Activated naive CD8-positive, alpha-beta T cell treated with anti-CD3 and anti-CD28 coated beads for 36 hours (primary cell): ENCODE measurements at places on chromosomes 5 and 9. TPM values are rescaled to one million over a fixed set of nuclear protein-coding genes. Genes with fewer than 3 reads are reported as not detected.

Gene MYOZ3
- 0.16 TPM for total RNA-seq

Gene HMMR
- 85.0 TPM for total RNA-seq

Gene ENC1
- 0.52 TPM for total RNA-seq

Gene ECM2
- total RNA-seq, result not detected

Gene CTXN3
- total RNA-seq, result not detected

DNA sequence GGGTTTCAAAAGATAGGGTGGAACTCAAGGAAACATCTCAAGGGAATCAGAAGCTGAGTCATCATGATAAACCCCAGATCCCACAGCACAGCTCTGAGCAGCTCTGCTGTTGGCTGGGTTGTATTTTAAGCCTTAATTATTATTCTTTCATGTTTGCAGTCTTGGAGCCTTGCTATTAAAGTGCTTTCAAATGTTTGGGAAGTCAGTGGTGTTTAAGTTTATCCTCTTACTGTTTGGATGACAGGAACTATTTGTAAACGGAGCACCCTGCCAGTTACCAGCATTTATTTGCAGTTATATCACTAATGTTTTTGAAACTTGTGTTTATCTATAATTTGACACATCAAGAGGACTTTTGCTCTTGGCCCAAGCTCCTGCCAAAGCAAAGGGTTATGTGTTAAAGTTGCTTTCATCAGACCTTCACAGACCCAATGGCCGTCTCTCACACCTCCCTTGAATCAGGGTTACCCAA is 141.1 kb upstream of the SPDL1 start:
- no peaks in the 10 kb centered on the region for H3K36me3 ChIP-seq
- DNase-seq, result no peak
- peaks cover 7% of the 10 kb centered on the region for H3K27me3 ChIP-seq
- no peak overlapping the region for H3K27ac ChIP-seq

GRCh38 chr9:8750639-8751051 is 951.1 kb upstream of the DMAC1 start:
- no peaks in the 10 kb centered on the region for H3K4me1 ChIP-seq
- no peak for DNase-seq
- H3K27ac ChIP-seq, result no peak overlapping the region
- no peaks in the 10 kb centered on the region for H3K36me3 ChIP-seq
- no peak overlapping the region for H3K4me3 ChIP-seq
- H3K27me3 ChIP-seq, result no peaks in the 10 kb centered on the region

DNA sequence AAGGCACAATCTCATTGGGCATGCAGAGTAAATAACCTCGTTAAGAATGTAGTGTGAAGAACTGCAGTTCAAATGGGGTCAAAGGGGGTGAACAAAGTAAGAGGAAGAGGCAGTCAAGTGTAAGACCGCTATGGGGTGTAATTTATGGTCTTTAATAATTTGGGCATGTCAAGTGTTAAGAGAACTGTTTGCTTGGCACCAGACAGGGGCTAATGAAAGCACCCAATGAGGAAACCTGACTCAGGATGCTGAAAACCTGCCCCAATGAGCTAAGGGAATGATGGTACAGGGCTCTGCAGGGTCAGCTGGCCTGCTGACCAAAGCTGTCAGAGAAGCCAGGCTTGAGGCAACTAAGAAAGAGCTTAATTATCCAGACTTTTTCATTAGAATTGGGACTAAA is 368.1 kb downstream of the DTWD2 start:
- no peaks in the 10 kb centered on the region for H3K36me3 ChIP-seq
- H3K4me3 ChIP-seq, result no peak overlapping the region
- H3K27me3 ChIP-seq, result no peaks in the 10 kb centered on the region
- no peaks in the 10 kb centered on the region for H3K4me1 ChIP-seq
- no peak for DNase-seq

GRCh38 chr5:160441311-160441781 is 19.7 kb downstream of the PTTG1 start:
- DNase-seq, result no peak
- peaks cover 7% of the 10 kb centered on the region for H3K36me3 ChIP-seq
- H3K27ac ChIP-seq, result peak overlapping the region; percentile 69
- no peaks in the 10 kb centered on the region for H3K27me3 ChIP-seq
- H3K4me1 ChIP-seq, result peaks cover 66% of the 10 kb centered on the region
- no peak overlapping the region for H3K4me3 ChIP-seq

GRCh38 chr9:121220996-121221663 is 19.5 kb upstream of the RAB14 start:
- peaks cover 3% of the 10 kb centered on the region for H3K36me3 ChIP-seq
- H3K27ac ChIP-seq, result no peak overlapping the region
- peaks cover 3% of the 10 kb centered on the region for H3K4me1 ChIP-seq
- no peak for DNase-seq
- H3K4me3 ChIP-seq, result no peak overlapping the region
- H3K27me3 ChIP-seq, result no peaks in the 10 kb centered on the region

GRCh38 chr5:177336112-177336511 is 15.4 kb downstream of the LMAN2 start:
- no peaks in the 10 kb centered on the region for H3K27me3 ChIP-seq
- no peak overlapping the region for H3K4me3 ChIP-seq
- H3K27ac ChIP-seq, result no peak overlapping the region
- H3K4me1 ChIP-seq, result peaks cover 2% of the 10 kb centered on the region
- peak; percentile 46 for DNase-seq
- peaks cover 28% of the 10 kb centered on the region for H3K36me3 ChIP-seq

GRCh38 chr5:66704790-66705425 is 108.7 kb downstream of the MAST4 start:
- no peak overlapping the region for H3K4me3 ChIP-seq
- peaks cover 12% of the 10 kb centered on the region for H3K4me1 ChIP-seq
- H3K36me3 ChIP-seq, result no peaks in the 10 kb centered on the region
- no peak for DNase-seq

DNA sequence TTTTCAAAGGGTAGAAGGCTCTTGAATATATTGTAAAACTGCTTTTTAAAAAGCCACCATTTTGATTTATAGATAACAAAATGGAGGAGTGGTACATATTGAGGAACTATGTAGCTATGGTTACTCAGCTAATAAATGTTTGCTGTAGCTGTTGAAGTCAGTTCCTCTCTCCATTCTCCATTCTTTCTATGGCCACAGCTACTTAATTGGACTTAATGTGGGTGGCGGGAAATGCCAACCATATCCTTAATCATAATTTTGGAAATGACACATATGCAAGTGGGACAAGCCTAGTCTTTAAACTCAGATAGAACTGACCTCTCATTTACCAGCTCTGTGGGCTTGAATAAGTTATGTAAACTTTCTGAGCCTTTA is 10.6 kb downstream of the CDKN2A start:
- no peak overlapping the region for H3K4me3 ChIP-seq
- no peak overlapping the region for H3K27ac ChIP-seq
- peaks cover 94% of the 10 kb centered on the region for H3K27me3 ChIP-seq
- H3K4me1 ChIP-seq, result peaks cover 2% of the 10 kb centered on the region
- DNase-seq, result no peak

DNA sequence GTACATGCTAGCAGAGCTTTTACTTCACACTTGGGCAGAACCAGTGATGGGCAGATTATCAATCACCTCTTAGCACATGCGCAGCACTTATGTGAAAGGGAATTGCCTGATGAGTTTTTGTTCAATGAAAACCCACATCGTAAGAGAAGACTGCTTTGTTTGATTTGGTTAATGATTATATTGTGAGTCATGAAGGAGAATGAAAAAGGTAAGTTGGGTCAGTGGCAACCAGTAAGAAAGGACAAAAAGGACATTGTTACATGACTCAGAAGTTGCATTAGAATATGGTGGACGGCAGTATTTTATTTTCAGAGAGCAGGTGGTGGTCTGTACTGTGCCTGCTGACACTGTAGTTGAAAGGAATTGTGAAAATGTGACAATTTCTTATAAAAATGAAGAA is 127.4 kb downstream of the AOPEP start:
- H3K4me1 ChIP-seq, result peaks cover 2% of the 10 kb centered on the region
- peaks cover 8% of the 10 kb centered on the region for H3K36me3 ChIP-seq
- no peak for DNase-seq
- H3K4me3 ChIP-seq, result no peak overlapping the region
- H3K27me3 ChIP-seq, result no peaks in the 10 kb centered on the region
- H3K27ac ChIP-seq, result no peak overlapping the region

- H3K4me1 ChIP-seq, result no peaks in the 10 kb centered on the region
- peaks cover 5% of the 10 kb centered on the region for H3K27me3 ChIP-seq
- H3K36me3 ChIP-seq, result no peaks in the 10 kb centered on the region
Observed at GRCh38 chr9:2493109-2493508, 128.5 kb upstream of the VLDLR start.

GRCh38 chr9:137301081-137301947 is 757 bp downstream of the NRARP start:
- DNase-seq, result peak; percentile 40
- H3K4me1 ChIP-seq, result peaks cover 17% of the 10 kb centered on the region
- H3K27me3 ChIP-seq, result peaks cover 38% of the 10 kb centered on the region
- peak overlapping the region; percentile 81 for H3K4me3 ChIP-seq
- H3K36me3 ChIP-seq, result no peaks in the 10 kb centered on the region
- H3K27ac ChIP-seq, result no peak overlapping the region

DNA sequence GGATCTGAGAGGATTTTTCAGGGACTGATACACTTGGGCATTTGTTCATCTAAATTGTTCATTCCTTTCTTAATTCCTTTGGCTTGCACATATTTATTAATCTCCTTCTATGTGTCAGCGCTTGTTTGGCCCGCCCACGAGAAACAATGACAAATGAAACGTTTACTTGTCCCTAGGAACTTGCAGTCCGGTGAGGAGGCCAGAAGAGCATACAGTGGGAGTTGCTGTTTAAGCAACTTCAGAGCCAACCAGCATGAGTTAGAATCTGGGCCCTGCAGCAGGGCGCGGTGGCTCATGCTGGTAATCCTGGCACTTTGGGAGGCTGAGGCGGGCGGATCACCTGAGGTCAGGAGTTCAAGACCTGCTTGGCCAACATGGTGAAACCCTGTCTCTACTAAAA is 18.8 kb downstream of the FBXL7 start:
- no peak for DNase-seq
- peaks cover 4% of the 10 kb centered on the region for H3K27me3 ChIP-seq
- no peaks in the 10 kb centered on the region for H3K36me3 ChIP-seq
- H3K4me1 ChIP-seq, result no peaks in the 10 kb centered on the region
- H3K27ac ChIP-seq, result no peak overlapping the region
- no peak overlapping the region for H3K4me3 ChIP-seq

- peaks cover 36% of the 10 kb centered on the region for H3K36me3 ChIP-seq
- H3K27me3 ChIP-seq, result no peaks in the 10 kb centered on the region
- peak overlapping the region; percentile 0 for H3K27ac ChIP-seq
- DNase-seq, result no peak
- H3K4me1 ChIP-seq, result peaks cover 60% of the 10 kb centered on the region
- H3K4me3 ChIP-seq, result no peak overlapping the region
Observed at GRCh38 chr5:148398698-148399121, 15.0 kb downstream of the FBXO38 start.

DNA sequence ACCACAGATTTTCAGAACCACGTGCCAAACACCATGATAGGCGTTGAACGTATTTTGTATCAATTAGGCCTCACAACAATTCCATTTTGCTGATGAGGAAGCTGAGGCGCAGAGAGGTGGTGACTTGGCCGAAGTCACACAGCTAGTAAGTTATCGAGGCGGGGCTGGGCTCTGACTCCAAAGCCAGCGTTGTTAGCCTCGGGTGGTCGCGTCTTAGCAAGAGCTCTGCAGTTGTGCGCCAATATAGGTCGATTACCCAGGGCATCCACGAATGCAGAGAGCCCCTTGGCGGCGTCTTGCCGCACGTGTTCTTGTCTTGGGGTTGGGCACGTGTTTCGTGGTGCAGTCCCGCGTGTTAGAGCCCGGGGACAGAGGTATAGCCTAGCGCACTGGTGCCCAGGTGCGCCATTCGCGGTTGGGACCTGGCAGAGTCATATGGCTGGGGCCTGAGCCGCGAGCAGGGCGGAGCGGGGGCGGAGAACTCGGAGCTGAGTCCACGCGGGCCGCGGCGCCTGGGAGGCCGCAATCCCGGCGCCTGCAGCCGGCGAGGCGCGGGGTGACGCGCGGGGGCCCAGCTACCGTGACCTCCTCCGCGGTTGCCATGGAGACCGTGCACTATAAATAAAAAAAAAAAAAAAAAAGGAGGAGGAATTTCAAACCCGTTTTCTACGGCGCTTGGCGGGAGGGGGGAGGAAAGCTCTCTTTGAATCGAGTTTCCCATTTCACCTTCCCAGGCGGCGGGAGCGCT is 62.3 kb downstream of the CXXC5 start:
- no peak overlapping the region for H3K27ac ChIP-seq
- H3K36me3 ChIP-seq, result no peaks in the 10 kb centered on the region
- peaks cover 20% of the 10 kb centered on the region for H3K4me1 ChIP-seq
- DNase-seq, result peak; percentile 71

DNA sequence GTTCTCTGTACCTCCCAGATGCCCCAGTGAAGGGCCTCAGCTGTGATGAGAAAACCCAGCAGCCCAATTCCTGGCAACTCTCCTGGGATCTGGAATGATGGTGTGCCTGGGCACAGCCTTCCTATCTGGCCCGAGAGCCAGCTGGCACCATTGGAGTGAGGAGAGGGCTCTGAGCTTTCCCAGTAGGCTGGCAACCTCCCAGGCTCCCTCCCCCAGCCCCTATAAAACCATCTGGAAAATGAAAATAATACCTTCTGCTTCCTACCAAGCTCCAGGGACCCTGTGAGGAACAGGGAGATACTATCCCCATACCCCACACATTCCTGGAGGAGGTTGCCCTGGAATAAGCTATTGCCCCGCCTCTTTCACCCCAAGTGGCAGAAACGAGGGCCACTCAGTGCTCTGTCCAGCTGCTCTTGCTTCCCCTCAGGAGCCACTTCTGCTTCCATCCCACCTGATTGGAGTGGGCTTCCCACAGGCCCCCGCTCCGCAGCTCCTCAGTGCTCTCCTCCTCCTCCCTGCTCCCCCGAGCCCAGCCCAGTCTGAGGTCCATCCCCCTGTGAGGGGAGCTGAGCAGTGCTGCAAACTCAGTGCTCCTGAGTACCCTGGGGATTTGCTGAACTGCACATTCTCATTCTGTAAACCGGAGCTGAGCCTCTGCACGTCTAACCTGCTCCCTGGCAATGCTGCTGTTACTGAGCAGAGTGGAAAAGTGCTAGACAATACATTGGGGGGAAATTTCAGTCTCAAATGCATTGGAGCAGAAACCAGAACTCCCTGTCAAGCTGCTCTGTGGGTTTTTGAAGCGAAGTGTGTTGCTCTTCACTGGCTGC is 74.7 kb downstream of the THBS4 start:
- no peak for DNase-seq
- H3K27ac ChIP-seq, result no peak overlapping the region
- H3K4me1 ChIP-seq, result peaks cover 22% of the 10 kb centered on the region
- H3K36me3 ChIP-seq, result peaks cover 18% of the 10 kb centered on the region
- H3K27me3 ChIP-seq, result no peaks in the 10 kb centered on the region

- no peaks in the 10 kb centered on the region for H3K27me3 ChIP-seq
- H3K4me3 ChIP-seq, result no peak overlapping the region
- H3K27ac ChIP-seq, result no peak overlapping the region
- H3K36me3 ChIP-seq, result no peaks in the 10 kb centered on the region
- DNase-seq, result no peak
Observed at GRCh38 chr9:27425827-27426510, 98.1 kb upstream of the IFNK start.

GRCh38 chr5:76764374-76764773 is 48.4 kb downstream of the F2R start:
- peaks cover 4% of the 10 kb centered on the region for H3K4me1 ChIP-seq
- no peaks in the 10 kb centered on the region for H3K27me3 ChIP-seq
- DNase-seq, result no peak
- no peaks in the 10 kb centered on the region for H3K36me3 ChIP-seq

GRCh38 chr9:93624977-93625376 is 48.6 kb downstream of the PHF2 start:
- peaks cover 17% of the 10 kb centered on the region for H3K36me3 ChIP-seq
- no peaks in the 10 kb centered on the region for H3K27me3 ChIP-seq
- H3K27ac ChIP-seq, result no peak overlapping the region
- no peak for DNase-seq
- H3K4me3 ChIP-seq, result no peak overlapping the region
